ENCODE measurements at places on chromosomes 7 and 10. TPM values are rescaled to one million over a fixed set of nuclear protein-coding genes. Genes with fewer than 3 reads are reported as not detected.

Gene MCM10
- not detected for total RNA-seq

Gene GPR26
- not detected for total RNA-seq

- H3K27ac ChIP-seq: no peak overlapping the region
- no peak for DNase-seq
- H3K36me3 ChIP-seq: no peaks in the 10 kb centered on the region
- H3K27me3 ChIP-seq: no peaks in the 10 kb centered on the region
- H3K4me3 ChIP-seq: no peak overlapping the region
Observed at GRCh38 chr7:131241386-131241785, 86.3 kb upstream of the MKLN1 start.

- DNase-seq: no peak
- no peak overlapping the region for H3K27ac ChIP-seq
- no peaks in the 10 kb centered on the region for H3K27me3 ChIP-seq
Observed at GRCh38 chr7:116334555-116334954, 124.2 kb downstream of the TES start.

DNA sequence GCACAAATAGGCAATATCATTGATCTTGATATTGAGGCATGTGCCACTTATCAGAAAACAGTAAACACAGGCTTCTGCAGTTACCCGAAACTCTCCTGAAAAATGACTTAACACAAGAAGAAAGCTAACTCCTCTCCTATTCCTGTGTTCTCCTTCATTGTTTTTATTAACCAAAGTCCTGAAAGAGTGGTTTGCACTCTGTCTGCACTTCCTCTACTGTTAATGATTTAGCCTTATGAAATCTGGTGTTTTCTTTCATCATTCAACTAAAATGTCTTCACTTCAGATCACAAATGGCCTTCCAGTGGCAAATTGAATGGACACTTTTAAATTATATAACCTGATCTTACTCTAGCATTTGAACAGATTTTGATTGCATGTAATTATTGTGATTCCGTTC is 630.6 kb upstream of the PHF14 start:
- no peak overlapping the region for H3K4me3 ChIP-seq
- H3K27me3 ChIP-seq: no peaks in the 10 kb centered on the region
- no peaks in the 10 kb centered on the region for H3K36me3 ChIP-seq
- H3K4me1 ChIP-seq: no peaks in the 10 kb centered on the region

GRCh38 chr7:125484755-125485154 is 555.1 kb upstream of the POT1 start:
- H3K4me1 ChIP-seq: no peaks in the 10 kb centered on the region
- no peak for DNase-seq
- no peaks in the 10 kb centered on the region for H3K36me3 ChIP-seq
- no peak overlapping the region for H3K27ac ChIP-seq
- H3K27me3 ChIP-seq: no peaks in the 10 kb centered on the region

Data from right atrium auricular region (tissue), 2 donors.